PC-9 (cell line): ENCODE measurements at places on chromosomes 3 and 15. TPM values are rescaled to one million over a fixed set of nuclear protein-coding genes. Genes with fewer than 3 reads are reported as not detected.

The KIF9 gene
- 18.4 and 21.4 TPM in 2 replicates for total RNA-seq

The JAGN1 gene
- 46.7 and 52.4 TPM in 2 replicates for total RNA-seq

The ZDHHC3 gene
- 107 and 118 TPM in 2 replicates for total RNA-seq

The UPK1B gene
- not detected in 2 replicates for total RNA-seq

The SOX2 gene
- total RNA-seq: not detected in 2 replicates

The FEZF2 gene
- total RNA-seq: not detected in 2 replicates

The EPHA6 gene
- 1.2 TPM in 2 replicates for total RNA-seq

DNA sequence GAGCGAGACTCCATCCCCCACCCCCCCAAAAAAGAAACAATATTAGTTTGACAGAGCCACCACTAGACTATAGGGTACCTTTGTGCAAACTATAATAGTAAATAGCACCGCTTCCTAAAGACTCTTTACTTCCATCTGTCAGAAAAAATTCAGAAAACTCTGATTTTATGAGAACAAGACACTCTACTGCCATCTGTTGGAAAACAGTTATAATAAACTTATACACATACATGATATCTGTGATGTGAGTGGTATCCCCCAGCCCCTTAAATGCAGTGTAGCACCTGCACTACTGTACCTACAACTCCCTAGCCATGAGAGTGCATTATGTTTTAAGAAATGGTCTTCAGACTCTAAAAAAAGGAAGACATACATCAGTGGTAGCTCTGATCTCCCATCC lies 47.1 kb upstream of the CTDSPL start:
- no peak for DNase-seq

GRCh38 chr3:13082677-13083076 lies 9.4 kb upstream of the IQSEC1 start:
- no peak for DNase-seq

- no peak for DNase-seq
Measured at GRCh38 chr15:92421976-92422375, 28.3 kb downstream of the ST8SIA2 start.

DNA sequence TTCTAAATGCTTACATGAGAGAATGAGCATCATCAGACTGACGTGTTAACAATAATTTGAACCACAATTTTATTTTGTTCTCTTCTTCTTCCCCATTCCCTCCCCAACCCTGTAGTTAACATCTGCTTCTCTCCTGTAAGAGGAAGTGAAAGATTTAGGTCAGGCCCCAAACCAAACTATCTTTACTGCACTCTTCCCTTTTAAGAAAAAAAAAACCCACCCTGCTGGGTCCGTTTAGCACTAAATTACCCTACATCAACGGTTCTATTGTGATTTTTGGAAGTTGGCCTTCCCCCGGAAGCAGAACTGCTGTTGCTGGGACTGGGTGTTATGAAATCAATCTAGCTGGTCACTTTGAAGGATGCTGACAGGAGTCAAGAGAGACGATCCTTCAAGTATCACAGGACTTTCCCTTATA lies 49.4 kb downstream of the NFKBIZ start:
- DNase-seq: no peak

DNA sequence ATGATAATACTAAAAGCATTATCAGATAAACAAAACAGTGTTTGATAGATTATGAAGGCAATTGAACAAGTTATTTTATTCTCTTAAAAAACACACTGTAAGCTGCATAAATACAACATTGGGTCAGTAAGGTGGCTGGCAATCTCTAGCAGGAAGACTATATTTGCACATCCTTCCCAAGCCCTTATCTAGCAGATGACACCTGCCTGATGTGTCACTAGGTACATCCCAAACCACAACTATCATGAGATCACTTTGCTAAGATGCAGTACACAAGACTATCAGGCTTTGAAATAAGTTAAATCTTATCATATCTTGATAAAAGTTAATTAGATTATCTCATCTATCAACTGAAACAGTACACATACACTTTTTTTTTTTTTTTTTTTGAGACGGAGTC lies 417.4 kb downstream of the MECOM start:
- DNase-seq: no peak

- DNase-seq: peak; percentile 24
Measured at GRCh38 chr15:52567871-52568600, 794 bp downstream of the ARPP19 start.

DNA sequence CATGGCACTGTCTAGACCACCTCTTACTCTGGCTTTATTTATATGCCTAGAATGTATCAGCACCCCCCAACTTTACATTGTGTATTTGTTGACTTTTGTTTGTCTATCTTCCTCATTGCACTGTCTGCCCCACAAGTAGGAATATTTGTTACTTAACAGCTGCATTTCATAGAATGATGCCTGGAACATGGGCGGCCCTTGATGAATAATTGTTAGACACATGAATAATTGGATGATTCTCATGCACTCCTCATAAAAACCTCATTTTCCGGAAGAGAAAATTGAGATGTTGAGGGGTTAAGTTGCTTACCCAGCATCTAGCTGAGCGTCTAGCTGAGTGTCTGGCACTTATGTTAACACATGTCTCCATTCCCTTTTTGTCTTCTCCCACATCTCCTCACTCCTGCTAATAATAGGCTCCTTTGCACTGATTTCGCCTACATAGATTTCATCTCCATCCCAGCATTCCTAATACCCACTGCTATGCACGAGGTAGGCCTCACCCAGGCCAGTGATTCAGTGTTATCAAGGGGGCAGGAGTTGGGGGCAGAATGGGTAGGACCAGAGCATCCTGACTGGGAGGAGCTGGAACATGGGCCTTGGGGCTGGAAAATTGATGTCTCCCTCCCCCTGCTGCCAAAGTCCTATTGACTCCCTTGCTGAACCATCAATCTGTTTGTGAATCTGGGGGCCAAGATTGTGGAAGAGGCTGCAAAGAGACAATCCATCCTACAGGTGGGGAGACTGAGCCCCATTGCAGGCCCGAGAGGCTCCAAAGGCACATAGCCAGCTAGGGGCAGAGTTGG lies 7.8 kb upstream of the WNT7A start:
- DNase-seq: no peak

- DNase-seq: no peak
Measured at GRCh38 chr15:79066391-79067071, 24.0 kb downstream of the RASGRF1 start.

GRCh38 chr3:24793896-24794295 lies 299.2 kb upstream of the THRB start:
- no peak for DNase-seq

GRCh38 chr15:92899948-92900730 lies at the start of gene CHD2:
Gene CHD2, plus strand, starts transcription at chr15:92900324. Its CDS starts 914 bp downstream, at chr15:92901238.
- DNase-seq: peak; percentile 84

DNA sequence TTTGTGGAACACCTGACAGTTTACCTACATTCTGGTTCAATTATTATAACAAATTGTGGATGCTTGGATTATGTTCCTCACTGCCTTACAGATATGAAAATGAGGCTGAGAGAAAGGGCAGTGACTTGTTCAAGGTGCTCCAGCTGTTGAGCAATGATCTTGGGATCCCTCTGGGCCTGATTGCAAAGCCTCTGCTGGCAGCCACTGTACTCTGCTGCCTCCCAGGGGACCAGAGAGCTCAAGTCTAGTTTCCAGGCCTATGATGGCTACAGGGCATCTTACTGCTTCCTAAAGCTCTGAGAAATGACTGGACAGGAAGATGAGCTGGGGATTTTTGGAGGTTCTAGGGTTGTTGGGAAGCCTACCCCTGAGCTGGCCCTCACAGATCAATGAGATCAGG lies 2.3 kb upstream of the SHC4 start:
- DNase-seq: no peak
